ENCODE measurements at places on chromosomes 4 and X.

GRCh38 chr4:115152081-115152480, 38.7 kb upstream of the NDST4 start:
- no peak for DNase-seq

DNA sequence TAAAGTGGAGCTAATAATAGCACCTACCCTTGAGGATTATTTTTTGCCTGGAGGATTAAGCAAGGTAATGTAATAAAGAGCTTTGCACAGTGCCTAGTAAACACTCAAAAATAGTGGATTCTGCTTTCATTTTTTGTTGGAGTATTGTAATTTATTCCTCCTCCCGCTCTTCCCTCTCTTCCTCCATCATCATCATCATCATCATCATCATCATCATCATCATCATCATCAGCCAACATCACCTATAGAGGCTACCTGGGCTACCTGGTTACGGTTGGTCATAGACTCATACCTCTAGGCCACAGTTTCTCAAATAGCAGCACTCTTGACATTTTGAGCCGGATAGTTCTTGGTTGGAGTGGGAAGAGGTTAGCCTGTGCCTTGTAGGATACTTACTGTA, 126.9 kb upstream of the TEX13A start:
- DNase-seq: no peak

- no peak for DNase-seq
Observed at GRCh38 chr4:77014256-77014655, 61.5 kb downstream of the CCNI start.

- DNase-seq: no peak
Observed at GRCh38 chr4:42401171-42401570, 3.9 kb downstream of the SHISA3 start.

- no peak for DNase-seq
Observed at GRCh38 chr4:127261476-127261875, 371.3 kb upstream of the INTU start.

GRCh38 chr4:140149846-140150635, 3.9 kb downstream of the MAML3 start:
- DNase-seq: no peak

- DNase-seq: no peak
Observed at GRCh38 chr4:1873776-1874175, 2.6 kb downstream of the NSD2 start.

DNA sequence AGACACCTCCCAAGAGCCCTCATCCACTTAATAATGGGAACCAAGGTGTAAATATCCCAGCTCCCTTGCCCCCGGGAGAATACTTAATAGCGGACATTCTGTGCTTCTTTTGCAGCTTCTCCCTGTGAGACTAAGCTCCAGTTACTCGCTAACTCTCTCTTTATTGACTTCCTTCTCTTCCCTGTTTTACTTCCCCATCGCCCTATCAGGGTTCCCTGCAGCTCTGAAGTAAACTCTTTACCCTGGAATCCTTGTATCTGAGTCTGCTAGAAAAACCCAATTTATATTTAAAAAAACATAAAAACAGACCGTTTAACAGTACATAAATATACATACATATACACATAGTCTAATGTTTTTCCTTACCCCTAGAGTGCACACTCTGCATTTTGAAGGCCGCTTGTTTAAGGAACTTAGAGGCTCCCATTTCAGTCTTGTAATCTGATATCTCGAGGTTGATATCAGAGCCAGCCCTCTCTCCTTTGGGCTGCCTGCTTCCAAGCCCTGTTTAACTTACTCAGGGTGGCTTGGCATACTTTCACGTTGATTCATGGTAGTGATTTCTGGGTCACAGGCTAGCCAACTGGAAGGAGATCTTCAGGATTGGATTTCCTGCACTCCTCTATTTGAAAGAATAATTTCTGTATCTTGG, 177.4 kb upstream of the SCML1 start:
- no peak for DNase-seq

DNA sequence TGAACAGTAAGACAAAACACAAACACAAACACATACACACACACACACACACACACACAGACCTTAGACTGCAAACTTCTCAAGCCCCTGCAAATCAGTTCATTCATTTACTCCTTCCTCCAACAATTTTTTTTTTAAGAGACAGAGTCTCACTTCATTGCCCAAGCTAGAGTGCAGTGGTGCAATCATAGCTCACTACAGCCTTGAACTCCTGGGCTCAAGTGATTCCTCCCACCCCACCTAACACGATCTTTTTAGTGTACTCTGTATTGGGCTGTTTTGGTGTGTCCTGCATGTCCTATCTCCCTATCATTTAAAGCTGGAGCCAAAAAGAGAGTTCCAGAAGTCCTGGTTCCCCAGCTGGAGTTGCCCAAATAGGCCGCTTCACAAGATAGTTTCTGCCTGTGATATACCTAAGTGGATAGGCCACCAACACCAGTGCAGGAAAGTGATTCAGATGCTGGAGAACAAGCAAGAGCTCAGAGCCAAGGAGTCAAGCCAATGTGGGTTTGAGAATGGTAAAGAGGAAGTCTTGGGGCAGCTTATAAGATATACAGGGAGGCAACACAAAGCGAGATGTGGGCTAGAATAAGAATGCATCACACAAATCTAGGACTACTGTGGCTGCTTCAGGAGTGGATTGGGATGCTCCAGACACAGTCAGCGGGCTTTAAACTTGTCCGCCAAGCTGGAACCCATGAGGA, 85.4 kb upstream of the RAPGEF2 start:
- DNase-seq: no peak

GRCh38 chr4:16617435-16617834, 281.0 kb downstream of the LDB2 start:
- DNase-seq: no peak
